ENCODE measurements at places on chromosomes 3 and 15. TPM values are rescaled to one million over a fixed set of nuclear protein-coding genes. Genes with fewer than 3 reads are reported as not detected.

Gene SNRPN
- 44.6 TPM for total RNA-seq

Gene MAPKAPK3
- total RNA-seq: 109 TPM

Gene CLDN18
- total RNA-seq: 0.13 TPM

Gene MAPK6
- 48.8 TPM for total RNA-seq

Gene SEMA6D
- total RNA-seq: 6.4 TPM

DNA sequence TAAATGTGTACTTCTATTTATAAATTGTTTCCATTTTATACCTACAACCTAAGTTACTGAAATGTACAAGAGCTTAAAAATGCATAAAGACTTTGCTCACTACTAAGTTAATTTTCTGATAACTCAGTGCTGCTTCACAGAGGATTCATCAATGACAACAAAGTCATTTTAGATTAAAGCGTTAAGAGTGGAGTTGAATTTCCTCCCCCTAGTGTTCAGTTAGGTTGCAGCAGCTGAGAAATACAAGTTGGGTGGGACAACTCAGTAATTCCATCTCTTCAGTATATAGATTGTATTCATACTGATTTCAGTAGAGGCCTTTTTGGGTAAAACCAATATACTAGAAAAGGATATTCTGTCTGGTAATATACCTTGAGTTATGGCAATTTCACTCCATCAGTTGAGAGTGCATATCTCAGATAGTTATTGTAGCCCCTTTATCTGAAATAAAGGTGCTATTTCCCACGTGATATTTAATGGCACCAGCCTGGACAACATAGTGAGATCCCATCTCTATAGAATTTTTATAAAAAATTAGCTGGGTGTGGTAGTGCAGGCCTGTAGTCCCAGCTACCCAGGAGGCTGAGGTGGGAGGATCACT lies 6.9 kb upstream of the RPL35A start:
- no peak for DNase-seq

GRCh38 chr3:13051066-13051465 lies 22.2 kb downstream of the IQSEC1 start:
- DNase-seq: no peak

Gene TSC22D2
- 18.1 TPM for total RNA-seq

Gene CHDH
- total RNA-seq: 14.9 TPM

GRCh38 chr15:40002295-40002694 lies 36.7 kb downstream of the SRP14 start:
- no peak for DNase-seq

- no peak for DNase-seq
Measured at GRCh38 chr3:9499455-9500107, 54.0 kb downstream of the LHFPL4 start.

- DNase-seq: no peak
Measured at GRCh38 chr3:31946484-31947081, 34.5 kb downstream of the OSBPL10 start.

DNA sequence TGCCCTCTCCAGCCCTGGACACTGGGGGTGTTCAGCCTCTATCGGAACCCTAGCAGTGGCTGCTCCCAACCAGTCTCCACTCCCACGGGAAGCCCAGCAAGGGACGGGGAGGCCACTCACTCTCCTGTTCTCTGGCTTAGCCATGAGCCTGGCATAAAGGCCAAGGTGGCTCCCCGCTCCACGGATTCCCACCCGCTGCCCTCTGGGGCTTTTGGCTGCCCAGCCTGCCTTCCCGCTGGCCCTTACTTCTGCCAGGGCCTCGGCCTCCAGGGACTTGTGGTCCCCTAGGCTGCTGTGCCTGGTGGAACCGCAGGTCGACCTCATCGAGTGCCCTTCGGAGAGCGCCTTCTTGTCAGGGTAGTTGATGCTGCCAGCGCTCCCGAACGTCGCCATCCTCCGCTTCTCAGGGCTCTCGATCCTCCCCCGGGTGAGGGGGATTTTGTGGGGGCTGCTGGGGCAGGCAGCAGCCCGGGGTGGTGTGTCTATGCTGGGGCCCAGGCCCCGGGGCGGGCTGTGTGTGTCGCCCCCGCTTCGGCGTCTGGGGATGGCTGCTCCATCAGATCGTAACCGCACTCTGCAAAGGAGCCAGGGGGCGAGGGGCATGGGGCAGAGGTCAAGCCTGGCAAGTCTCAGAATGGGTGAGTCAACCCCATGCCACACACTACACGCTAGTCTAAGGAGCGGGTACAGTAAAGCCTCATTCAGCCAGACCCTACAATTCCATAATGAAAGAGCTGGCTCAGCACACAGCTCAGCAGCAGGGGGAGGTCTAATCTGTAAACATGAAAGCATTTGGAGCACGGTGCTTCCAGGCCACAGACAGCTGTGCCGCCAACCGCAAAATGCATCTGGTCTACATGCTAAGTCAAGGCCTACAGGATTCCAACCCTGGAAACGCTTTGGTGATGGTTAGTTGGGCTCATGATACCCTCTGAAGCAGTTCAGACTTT lies 27.3 kb upstream of the RAD18 start:
- DNase-seq: no peak

Gene LMLN
- total RNA-seq: 2.3 TPM

DNA sequence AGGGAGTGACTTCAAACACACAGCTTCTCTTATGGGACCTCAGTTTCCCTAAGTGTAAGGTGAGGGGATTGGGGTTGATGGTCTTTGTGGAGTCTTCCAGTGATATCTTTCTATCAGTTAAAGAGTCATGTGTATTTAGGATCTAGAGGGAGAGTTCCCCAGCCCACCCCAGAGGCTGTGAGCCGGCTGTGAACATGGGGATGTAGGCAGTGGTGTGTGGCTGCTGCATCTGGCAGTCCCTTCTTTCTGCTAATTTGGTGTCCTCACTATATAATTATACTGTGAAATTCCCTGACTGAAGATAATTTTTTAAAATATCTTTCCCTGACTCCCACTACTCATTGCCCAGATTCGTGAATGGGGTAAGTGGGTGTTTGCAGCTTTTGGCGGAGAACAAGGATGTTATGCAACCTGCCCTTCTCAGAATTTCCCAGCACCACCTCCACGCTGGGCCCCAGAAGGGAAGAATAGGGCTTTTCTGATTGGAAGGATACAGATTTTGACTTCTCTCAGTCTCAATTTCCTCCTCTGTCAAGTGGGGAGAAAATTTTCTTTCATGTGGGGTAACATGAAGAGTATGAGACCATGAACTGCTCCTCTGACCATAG lies 79.0 kb upstream of the RASGRF1 start:
- no peak for DNase-seq

DNA sequence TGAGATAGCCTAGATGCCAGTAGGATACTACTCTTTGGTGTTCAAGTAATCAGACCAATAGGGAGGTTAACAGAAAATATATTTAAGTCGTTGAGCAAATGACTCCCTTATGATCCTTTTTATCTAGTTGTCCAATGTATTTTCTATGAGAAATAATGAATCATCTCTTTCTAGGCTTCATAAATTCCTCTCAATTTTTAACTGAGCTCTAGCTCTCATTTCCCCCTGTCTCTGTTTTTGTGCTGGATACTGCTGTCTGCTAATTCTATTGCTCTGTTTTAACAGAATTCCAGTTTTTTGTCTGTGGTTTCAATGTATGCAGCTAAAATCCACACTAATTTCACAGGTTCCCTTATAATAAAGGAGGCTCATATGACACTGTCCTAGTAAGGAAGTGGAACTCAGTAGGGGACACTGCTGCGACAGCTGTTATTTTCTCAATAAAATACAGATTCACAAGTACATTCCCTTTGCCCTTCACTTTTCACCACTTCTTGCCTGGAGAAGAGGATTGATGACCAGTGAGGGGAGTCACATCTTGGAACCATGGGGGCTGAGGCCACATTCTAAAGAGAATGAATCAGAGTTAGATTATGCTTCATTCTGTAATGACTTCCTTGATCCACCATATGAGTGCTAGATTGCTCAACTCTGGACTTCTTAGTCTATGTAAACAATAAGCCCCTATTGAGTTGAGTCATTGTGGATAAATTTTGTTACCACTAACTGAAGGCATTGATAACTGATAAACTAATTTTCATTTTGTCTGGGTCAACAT lies 558.7 kb upstream of the KCNMB2 start:
- DNase-seq: no peak

- no peak for DNase-seq
Measured at GRCh38 chr15:66919421-66919820, 146.0 kb upstream of the SMAD3 start.

GRCh38 chr15:28122038-28122949 lies 23.2 kb upstream of the OCA2 start:
- DNase-seq: no peak

DNA sequence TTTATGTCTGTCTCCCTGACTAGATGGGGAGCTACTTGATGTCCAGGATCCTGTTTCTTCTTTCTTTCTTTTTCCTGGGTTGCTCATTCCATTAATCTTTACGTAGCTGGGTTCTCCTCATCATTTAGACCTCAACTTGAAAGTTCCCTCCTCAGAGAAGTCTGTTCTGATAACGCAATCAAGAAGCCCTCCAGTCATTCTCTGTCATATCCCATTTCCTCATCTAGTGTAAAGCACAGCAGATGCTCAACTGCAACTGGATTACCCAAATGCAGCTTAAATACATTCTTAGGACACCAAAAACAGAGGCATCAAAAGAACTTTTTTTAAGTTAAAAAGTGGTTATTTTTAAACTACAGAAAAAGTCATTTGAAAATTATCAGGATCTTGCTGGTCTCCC lies 51.7 kb upstream of the ST3GAL6 start:
- DNase-seq: no peak
